ENCODE measurements at places on chromosomes 1 and 21. TPM values are rescaled to one million over a fixed set of nuclear protein-coding genes. Genes with fewer than 3 reads are reported as not detected.
A peak's percentile ranks its signal among the peaks of the same experiment; 100 is the strongest.

- no peak for ATAC-seq
Observed at GRCh38 chr1:200252531-200252930, 157.3 kb downstream of the ZNF281 start.

DNA sequence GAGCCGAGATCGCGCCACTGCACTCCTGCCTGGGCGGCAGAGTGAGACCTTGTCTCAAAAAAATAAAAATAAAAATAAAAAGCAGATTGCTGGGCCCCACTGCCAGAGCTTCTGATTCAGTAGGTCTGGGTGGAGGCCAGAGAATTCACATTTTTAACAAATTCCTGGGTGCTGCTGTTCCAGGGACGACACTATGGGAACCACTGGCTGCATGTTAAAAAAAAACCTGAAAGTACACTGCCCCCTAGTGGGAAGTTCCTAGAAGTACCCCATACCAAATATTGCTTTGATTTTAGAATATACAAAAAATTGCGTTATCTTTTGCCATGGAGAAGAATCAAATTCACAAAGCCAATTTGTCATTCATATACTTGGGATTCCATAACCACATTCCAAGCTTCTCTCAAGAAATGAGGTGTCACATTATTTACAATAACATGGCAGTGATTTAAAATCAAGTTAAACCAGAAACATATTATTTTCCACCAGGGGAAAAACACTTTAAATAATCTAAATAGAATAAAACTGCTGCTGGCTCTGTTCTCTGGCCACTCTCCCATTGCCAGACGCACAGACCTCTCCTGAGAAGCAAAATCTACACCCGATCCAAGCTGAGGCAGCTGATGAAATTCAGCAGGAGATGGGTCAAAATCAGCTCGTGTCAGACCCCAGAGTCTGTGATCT, 27.4 kb downstream of the SYF2 start:
- ATAC-seq, result peak; percentile 42

Gene FABP3
- not detected for total RNA-seq

Gene SYT6
- not detected for total RNA-seq

Gene JUN
- total RNA-seq, result 62.2 TPM

Gene LRRC3
- total RNA-seq, result 3.5 TPM

Measured in activated T-helper 17 cell treated with anti-CD3 and anti-CD28 coated beads, Interleukin-2, amount 50 U/mL, for 72 hours (primary cell).